ENCODE measurements at places on chromosomes 6 and 20. TPM values are rescaled to one million over a fixed set of nuclear protein-coding genes. Genes with fewer than 3 reads are reported as not detected.

DNA sequence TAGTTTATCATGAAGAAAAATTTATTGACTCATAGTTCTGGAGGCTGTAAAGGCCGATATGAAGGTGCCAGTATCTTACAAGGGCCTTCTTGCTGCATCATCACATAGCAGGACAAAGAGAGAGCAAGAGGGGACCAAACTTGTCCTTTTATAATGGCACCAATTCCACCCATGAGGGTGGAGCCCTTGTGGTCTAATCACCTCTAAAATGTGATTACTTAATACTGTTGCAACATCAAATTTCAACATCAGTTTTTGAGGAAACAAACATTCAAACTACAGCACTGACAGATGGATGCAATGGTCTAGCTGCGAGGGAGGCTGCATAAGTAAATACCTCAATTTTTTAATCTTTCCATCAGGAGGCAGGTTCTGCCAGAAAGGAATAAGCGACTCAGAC lies 76.7 kb upstream of the LAMA2 start:
- no peak for DNase-seq

DNA sequence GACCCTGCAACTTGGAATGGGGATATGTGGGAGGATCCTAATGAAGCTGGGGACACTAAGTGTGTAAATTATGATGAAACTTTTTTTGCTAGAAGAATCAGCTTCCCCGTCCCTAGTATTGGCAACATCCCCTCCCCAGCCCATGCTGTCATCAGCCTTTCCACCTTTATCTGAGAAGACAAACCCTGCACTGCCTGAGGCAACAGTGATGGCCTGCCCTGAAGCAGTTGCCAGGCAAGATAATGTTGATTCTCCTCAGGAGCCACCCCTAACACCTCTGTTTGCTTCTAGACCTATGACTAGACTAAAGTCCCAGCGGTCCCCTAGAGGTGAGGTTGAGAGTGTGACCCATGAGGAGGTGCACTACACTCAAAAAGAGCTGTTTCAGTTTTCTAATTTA lies 27.1 kb downstream of the MICA start:
- no peak for DNase-seq

- no peak for DNase-seq
These were observed 115.9 kb upstream of the NAA20 start for GRCh38 chr20:19901226-19901625.

GRCh38 chr20:45067087-45067486 lies 33.8 kb downstream of the KCNS1 start:
- DNase-seq: no peak

DNA sequence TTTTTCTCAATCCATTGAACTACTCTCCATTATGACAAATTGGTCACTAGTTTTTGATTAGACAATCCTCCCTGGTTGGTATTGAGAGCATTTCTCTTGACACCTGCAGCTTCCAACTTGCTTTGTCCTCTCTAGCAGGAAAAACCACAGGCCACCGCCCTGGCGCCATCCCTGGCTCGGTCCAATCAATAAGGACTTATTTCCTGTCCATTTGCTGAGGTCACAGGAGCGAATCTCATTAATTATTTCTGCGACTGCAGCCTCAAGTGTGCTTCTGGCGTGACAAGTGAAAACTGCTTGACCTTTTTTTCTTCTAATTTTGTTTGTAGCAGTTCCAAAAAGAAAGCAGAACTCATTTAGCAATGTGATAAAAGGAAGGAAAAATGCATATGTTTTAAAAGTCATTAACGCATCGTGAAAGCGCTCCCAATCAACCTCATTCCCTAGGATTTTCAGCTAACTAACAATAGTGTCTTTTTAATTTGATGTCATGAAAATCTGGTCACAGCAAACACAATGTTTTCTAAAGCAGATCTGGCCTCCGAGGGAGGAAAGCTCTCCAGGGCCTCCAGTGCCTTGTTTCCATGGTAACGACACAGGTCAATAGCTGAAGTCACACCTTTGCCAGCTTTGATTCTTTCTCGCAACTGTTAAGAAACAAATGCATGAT lies 39.0 kb upstream of the BEND3 start:
- DNase-seq: peak; percentile 23

DNA sequence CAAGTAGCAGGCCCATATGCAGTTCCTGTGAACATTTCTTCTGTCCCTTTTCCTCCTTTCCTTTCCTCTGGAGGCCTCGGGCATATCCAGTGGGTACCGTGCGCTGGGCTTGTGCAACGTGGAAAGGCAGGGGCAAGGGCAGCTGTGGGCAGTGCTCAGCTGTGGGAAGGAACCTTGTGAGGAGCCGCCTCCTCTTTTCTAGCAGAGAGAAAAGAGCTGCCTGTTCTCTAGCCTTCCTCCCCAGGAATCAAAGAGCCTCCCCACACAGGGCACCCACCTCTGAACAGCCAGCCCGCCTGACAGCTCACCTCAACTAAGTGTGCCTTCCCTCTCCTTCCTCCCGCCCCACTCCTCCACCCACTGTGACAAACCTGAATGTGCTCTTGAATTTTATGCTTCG lies 143.3 kb upstream of the HDDC2 start:
- no peak for DNase-seq

Gene NOTCH4
- polyA plus RNA-seq: 27.6 TPM

- peak; percentile 62 for DNase-seq
These were observed 112.6 kb downstream of the PLCB1 start for GRCh38 chr20:8244637-8245036.

Gene BMP5
- polyA plus RNA-seq: 28.2 TPM

- DNase-seq: no peak
These were observed 259.9 kb downstream of the PRKN start for GRCh38 chr6:162467679-162468078.

Gene TRIM10
- polyA plus RNA-seq: not detected

GRCh38 chr6:126267626-126268025 lies 72.3 kb upstream of the CENPW start:
- no peak for DNase-seq

- no peak for DNase-seq
These were observed 8.0 kb upstream of the L3MBTL3 start for GRCh38 chr6:130010387-130010786.

DNA sequence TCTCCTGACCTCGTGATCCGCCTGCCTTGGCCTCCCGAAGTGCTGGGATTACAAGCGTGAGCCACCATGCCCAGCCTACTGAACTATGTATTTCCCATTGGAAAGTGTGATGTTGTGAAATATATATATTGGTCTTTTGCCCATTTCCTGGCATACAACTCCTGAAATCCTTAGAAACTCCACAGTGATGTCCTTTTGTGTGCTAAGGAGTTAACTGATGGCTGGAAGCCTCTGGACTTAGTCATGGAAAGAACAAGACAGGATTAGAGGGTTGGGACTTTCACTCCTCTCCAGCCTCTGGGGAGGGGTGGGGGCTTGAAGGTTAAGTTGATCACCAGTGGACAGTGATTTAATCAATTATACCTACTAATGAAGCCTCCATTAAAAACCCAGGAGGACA lies 7.1 kb downstream of the PANK2 start:
- DNase-seq: no peak

Gene PPP1R3G
- 5.1 TPM for polyA plus RNA-seq

DNA sequence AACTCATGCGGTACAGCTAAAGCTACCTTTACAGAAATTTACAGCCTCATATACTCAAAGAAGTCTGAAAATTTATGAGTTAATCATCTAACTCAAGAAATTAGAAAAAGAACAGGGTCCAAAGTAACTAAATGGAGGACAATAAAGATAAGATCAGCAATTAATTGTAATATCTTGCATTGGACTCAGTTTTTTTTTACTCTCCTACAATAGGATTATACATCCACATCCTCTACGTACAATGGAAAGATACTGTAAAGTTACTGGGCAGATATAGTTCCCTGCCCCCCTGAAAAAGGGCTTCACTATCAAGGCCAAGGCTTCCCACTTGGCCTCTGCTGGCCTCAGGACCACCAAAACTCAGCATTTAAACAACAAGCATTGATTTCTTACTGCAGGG lies 31.5 kb upstream of the MOCS1 start:
- DNase-seq: no peak

Gene LPIN3
- 10.8 TPM for polyA plus RNA-seq

GRCh38 chr6:115618256-115618655 lies 442.4 kb downstream of the FRK start:
- DNase-seq: no peak

Gene SAMD3
- polyA plus RNA-seq: 0.30 TPM

DNA sequence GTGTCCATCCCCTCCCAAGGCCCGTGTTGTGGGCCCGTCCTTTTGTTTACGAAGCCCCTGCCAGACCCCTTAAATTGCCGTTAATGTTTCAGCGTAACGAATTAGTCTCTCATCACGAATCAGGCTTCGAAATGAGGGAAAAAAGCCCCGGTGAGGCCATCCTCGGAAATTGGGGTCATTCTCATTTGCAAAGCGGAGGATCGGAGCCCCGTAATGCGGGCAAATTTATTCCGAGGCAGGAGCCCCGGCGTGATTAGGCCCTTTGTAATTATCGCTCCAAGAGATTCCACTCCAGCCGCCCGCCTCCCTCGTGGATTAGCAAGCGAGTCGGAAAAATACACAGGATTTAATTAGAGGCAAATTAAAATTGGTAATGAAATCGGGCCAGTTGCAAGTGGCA lies 44.9 kb upstream of the MDFI start:
- no peak for DNase-seq

- DNase-seq: peak; percentile 29
These were observed at the start of gene LAMA2 for GRCh38 chr6:128882991-128883611. Gene LAMA2, plus strand, starts transcription at chr6:128883138. Its CDS starts 108 bp downstream, at chr6:128883246.

Gene VTA1
- polyA plus RNA-seq: 32.3 TPM

- peak; percentile 29 for DNase-seq
These were observed 334.1 kb upstream of the CITED2 start for GRCh38 chr6:139708337-139709199.

Gene FNDC1
- polyA plus RNA-seq: 0.84 TPM

DNA sequence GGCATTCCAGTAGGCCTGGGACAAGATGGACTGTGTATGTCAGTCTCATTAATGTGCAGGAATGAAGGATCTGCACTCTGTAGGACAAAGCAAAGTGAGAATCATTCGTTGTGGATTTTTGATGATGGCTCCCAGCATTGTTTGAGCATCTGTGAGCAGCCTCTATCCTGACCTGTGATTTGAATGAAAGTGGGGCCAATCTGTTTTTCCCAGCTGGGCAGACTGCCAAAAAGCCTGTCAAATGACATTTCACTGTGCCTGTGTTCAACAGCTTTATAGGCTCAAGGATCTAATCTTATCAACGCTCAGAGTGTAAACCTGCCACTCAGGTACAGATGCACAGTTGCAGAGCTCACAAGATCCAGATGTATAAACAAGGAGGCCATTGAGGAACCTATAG lies 86.7 kb upstream of the SYNDIG1 start:
- DNase-seq: peak; percentile 62

DNA sequence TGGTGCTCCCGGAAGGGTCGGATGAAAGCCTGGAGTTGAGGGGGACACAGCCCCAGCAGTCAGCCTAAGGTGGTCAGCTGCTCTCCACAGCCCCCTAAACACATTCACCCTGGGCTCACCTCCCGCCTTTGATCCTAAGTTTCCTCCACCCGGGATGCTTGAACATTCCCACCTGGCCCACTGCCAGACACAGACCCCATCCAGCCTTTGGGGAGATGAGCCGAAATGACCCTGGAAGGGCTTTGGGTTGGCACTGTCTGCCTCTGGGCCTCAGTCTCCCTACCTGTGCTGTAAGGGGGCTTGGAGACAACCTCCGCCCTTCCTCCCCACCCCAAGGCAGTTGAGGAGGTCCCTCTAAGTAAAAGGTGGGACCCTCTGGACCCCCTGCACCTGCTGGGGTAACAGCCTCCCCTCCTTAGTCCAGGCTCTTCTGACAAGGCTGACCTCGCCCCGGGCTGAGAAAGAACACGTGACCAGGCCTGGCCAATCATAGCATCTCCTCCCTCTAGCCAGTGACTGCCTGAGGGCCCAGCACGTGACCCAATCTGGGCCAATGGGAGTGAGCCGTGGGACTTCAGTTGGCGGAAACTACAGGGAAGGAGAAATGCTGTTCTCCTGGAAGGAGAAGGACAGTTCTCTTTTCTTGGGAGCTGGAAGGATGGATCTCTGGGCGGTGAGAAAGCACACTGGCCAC lies 16.9 kb upstream of the UBE2V1 start:
- DNase-seq: no peak

GRCh38 chr20:17664025-17664633 lies 17.9 kb downstream of the RRBP1 start:
- no peak for DNase-seq

- DNase-seq: no peak
These were observed 1.3 kb upstream of the CARMIL1 start for GRCh38 chr6:25277857-25278256.

DNA sequence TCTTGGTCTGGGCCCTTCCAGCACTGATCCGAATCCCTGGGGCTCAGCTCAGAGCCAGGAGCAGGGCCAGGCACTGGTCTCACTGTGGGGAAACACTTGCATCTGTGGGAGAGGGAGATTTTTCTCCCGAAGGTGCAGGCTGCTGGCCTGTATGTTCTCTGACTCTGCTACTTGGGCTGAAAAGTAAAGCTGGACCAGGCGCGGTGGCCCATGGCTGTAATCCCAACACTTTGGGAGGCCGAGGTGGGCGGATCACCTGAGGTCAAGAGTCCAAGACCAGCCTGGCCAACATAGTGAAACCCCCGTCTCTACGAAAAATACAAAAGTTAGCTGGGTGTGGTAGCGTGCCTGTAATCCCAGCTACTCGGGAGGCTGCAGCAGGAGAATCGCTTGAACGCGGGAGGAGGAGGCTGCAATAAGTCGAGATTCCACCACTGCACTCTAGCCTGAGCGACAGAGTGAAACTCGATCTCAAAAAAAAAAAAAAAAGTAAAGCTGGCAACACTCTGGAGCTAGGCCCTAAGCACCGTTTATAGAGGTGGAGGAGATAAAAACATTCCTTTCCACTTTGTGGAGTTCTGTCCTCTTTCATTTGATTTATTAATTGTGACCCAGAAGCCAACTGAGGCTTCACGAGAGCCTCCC lies 41.7 kb downstream of the JPH2 start:
- no peak for DNase-seq

DNA sequence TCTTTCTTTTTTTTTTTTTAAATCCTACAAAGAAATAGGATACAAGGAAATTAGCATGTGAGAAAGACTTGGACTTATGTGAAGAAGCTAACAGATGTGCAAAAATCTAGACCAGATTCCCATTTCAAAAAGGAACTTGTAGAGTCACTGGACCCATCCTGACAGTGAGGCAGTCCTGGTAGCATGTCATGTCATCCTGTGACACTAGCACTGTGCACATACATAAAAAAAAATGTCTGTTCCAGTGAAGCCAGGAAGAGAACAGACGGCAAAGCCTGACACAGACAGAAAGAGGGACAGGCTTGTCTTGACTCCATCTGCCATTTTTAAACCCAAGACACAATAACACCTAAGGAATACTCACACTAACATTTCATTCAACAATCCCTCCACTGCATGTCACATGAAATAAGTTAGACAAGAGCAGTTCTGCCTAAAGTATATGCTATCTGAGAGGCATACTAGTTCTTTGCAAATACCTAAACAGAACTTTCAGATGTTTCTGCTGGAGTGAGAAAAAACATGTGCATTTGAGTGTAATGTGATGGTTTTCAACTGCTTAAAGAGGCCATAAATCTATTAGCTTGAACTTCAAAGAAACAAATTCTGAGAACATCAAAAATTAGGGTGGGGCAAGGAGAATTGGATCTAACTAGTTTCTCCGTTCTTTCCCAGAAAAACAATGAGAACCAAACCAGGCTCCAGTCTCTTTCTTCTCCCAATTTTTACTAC lies 159.6 kb downstream of the BACH2 start:
- DNase-seq: no peak

Gene HLA-DQA2
- polyA plus RNA-seq: not detected

Gene RAET1G
- polyA plus RNA-seq: 3.4 TPM
